ENCODE measurements at places on chromosomes 2 and 18.

- DNase-seq: no peak
These were observed 20.9 kb downstream of the MTERF4 start for GRCh38 chr2:241081190-241081642.

DNA sequence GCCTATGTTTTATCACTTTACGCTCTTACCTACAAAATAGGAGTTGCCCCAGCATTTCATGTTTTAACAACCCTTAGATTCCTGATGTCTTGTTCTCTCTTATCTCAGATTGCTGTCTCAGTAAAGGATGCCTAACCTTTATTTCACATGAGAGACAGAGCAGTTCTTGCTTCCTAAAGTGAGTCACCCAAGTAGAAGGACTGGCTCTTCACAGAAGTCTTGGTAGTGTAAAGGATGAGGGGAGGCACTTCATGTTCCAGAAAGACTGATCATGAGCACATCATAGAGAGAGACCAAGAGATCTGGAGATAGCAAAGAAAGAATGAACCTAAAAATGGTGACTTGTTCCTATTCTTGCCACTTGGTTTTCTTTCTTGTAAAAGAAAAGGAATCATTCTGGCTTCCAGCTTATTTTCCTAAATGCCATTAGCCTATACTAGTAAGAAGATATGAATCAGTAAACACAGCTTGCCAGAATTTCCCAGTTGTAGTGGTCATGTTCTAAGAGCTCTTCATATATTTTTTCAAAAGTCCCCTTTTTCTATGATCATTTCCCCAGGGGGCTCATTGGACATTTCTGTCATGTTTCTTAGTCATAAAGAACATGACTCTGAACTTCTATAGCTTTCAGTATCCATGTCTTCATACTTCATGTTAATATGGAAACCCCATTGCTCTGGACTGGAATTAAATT lies 54.9 kb downstream of the MAPRE2 start:
- no peak for DNase-seq

DNA sequence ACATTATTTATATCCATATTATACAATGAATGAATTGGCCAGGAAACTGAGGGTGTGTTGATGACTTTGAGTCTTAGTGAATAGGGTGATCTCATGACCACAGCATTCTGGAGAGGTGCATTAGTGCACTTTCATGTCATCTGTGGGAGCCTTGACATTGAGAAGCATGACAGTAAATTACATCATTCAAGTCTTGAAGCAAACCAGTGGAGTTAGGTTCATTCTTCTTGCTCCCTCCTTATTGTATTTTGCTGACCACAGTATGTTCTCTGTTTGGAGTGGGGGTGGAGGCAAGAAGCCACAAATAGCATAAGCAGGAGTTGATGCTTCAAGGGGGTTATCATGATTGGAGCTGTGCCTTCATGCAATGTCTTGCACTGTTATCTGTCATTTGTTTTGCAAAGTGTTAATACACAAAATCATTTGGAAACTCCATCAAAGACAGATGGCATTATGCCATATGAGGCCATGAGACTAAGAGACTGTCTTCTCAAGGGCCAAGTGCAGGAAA lies 680.2 kb downstream of the NYAP2 start:
- peak; percentile 13 for DNase-seq

DNA sequence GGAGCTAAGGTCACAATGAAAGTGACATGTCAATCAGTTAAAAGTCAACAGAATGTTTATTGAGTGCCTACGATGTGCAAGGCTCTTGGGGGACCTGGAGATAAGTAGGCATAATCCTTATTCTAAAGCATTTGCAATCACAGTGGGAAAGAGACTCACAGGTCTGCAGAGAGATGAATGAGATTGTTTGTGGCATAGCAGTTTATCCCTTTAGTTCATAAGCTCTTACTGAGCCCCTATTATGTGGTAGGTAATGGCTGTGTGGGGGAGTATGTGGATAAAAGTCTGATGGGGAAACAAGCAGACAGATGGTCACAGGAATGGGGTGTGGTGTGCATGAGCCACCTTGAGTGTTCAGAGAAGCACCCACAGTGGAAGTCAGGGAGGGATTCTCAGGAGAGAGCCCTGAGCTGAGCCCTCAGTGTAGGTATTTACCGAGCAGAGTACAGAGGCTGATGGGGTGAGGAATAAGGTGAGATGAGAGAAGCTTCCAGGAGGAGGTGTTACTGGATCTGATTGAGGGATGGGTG lies 48.1 kb downstream of the EMILIN2 start:
- DNase-seq: no peak

- no peak for DNase-seq
These were observed 95.8 kb upstream of the SETBP1 start for GRCh38 chr18:44584900-44585299.

DNA sequence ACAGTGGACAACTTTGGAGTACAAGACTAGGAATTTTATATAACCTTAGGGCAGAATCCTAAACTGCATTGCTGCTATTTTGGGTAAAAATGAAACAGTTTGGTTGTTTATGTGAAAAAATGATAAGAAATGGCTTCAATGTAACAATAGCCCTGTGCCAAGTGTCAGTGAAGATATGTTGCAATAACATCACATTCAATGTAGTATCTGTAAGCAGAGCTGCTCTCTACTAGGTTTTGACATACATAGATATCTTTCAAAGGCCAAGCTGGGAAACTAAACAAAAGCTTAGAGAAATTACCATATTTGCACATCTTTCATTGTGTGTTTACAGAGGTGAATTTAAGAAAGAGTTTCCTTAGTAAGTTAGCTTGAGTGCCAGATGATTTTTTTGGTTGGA lies 135.0 kb upstream of the DOK6 start:
- no peak for DNase-seq

DNA sequence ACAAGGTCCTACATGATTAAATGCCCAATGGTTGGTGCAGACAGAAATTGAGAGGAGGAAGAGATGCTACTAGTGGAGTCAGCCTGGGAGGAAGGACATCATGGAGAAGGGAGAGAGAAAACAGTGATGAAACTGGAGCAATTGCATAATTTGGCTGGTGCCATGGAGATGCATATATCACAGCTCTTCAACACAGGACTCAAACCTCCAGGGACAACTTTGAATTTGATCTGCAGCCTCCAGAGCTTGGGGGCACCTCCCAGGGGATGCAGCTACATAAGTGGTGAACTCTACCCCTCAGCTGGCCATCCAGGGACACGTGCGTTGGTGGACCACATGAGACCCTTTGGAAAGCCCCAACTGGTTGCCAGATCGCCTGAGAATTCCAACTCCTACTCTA lies 80.4 kb downstream of the CTAGE1 start:
- peak; percentile 14 for DNase-seq

DNA sequence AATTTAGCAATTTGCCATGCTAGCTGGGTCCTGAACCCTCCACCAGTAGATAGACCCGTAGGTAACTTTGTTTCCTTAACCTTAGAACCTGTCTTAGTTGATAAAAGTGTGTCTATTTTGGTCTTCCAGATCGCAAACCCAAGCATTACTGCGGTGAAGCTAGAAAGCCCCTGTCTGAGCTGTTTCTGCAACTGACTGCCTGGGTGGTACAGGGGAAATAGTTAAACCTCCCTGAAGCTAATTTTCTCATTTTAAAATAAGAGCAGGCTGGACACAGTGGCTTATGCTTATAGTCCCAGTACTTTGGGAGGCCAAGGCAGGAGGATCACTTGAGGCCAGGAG lies 101.7 kb upstream of the MSH2 start:
- DNase-seq: no peak

DNA sequence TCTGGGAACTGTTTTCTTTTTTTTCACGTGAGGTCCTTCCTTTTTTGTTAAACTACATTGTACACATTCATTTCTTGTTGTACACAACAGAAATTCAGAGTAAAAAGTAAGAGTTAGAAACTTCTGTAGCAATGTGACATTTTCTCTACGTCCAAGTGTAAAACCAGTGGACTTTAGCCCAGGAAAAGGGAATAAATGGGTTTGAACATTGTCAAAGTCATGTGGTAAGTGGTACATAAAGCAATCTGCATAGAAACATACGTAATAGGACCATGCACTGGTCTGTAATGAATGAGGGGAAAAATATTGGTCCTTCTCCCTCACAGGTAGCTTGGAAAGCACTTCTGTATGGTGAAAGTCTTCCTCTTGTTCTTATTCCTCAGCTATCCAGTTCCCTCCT lies 421.4 kb downstream of the SETBP1 start:
- no peak for DNase-seq

DNA sequence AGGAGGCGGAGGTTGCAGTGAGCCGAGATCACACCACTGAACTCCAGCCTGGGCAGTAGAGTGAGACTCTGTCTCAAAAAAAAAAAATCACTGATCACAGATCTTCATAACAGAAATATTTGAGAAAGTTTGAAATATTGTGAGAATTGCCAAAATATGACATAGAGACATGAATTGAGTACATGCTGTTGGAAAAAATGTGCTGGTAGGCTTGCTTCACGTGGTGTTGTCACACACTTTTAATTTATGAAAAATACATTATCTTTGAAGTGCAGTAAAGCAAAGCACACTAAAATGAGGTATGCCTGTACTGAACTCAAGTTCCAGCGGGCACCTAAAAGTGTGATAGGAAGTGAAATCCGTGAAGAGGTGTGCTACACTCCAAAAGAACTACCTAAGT lies 152.6 kb downstream of the TMEFF2 start:
- DNase-seq: no peak

GRCh38 chr18:58196881-58197872 lies 153.2 kb downstream of the NEDD4L start:
- no peak for DNase-seq

DNA sequence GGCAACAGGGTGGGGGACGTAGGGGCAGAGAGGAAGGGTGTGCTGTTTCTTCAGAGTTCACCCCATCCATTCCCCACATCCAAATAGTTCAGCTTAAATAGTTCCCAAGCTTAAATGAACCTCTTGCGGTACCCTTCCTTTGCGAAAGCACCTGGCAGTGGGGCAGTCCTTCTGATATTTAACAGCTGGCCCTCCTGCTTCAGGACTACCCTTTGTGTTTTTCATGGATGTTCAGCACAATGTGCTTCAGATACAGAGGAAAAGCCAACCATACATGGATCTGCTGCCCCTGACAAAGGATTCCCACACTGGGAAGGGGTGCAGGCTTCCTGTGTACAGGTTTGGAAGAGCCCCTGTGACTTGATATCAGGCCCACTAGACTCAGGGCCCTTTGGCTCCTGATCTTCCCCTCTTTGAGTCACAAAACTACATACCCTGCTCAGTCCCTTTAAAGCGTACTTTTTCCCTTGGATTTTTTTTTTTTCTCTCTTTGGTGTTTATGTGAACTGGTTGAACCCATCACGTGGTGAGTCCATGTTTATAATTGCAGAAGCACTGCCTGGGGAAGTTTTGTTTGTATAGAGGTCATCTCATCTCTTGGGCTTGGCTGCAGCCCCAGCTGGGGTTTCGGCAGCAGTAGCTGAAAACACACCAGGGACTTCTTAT lies 45.3 kb upstream of the IGFBP5 start:
- DNase-seq: peak; percentile 22

GRCh38 chr2:30710461-30710860 lies 96.8 kb downstream of the CAPN13 start:
- DNase-seq: no peak
